ENCODE measurements at places on chromosomes 16 and 17.

- H3K27ac ChIP-seq: no peak overlapping the region
- H3K27me3 ChIP-seq: no peaks in the 10 kb centered on the region
- H3K36me3 ChIP-seq: no peaks in the 10 kb centered on the region
- no peaks in the 10 kb centered on the region for H3K4me1 ChIP-seq
Measured at GRCh38 chr16:68382296-68382718, 66.0 kb downstream of the SMPD3 start.

DNA sequence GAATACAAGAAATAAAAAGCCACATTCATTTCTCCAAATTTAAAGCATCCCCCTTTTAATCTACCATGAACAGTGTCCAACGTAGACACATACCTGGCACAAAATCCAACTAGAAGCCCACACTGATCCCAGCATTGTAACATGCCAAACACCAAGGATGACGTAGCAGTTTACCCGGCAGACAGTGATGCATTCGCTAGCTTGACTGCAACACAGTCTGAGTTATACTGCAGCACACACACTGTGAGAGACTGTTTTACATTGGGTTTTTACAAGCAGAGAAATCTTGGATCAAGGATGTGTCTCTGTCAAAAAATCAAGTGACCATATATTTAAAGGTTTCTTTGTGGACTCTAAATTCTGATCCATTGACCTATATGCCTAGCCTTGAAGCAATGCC is 74.5 kb upstream of the C17orf78 start:
- peaks cover 10% of the 10 kb centered on the region for H3K36me3 ChIP-seq
- H3K27me3 ChIP-seq: no peaks in the 10 kb centered on the region
- DNase-seq: no peak

DNA sequence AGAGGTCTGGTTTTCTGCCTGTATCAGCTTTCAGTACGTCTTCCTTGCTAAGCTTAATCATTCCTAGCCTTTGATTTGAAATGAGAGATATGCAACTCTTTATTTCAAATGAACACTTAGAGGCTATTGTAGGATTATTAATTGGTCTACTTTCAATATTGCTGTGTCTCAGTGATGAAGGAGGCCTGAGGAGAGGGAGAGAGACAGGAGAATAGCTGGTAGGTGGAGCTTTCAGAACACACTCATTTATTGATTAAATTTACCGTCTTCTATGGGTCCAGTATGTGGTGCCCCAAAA is 187.0 kb downstream of the BCAS3 start:
- H3K27me3 ChIP-seq: no peaks in the 10 kb centered on the region
- H3K36me3 ChIP-seq: peaks cover 7% of the 10 kb centered on the region
- no peak for DNase-seq
- peak overlapping the region; percentile 19 for H3K4me3 ChIP-seq
- peak overlapping the region; percentile 47 for H3K27ac ChIP-seq
- peaks cover 20% of the 10 kb centered on the region for H3K4me1 ChIP-seq

DNA sequence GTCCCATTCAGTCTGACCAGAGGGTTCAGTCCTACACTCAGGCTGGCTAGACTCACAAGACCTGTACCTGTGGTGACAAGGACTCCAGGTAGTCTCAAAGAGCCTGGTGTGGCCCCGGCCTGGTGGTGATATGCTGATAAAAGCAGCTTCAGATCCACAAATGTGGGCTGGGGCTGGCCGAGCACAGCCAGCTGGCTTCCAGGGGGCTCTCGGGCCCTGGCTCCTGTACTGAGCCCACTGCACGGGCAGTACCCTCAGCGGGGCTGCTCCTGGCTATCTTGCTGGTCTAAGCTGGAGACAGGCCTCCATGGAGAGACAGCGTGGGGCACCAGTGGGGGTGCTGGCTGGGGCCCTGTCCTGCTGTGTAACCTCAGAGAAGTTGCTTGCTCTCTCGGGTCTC is 4.3 kb downstream of the SMIM5 start:
- no peaks in the 10 kb centered on the region for H3K36me3 ChIP-seq
- peaks cover 5% of the 10 kb centered on the region for H3K4me1 ChIP-seq
- DNase-seq: no peak
- no peak overlapping the region for H3K4me3 ChIP-seq

- H3K27me3 ChIP-seq: no peaks in the 10 kb centered on the region
- no peaks in the 10 kb centered on the region for H3K4me1 ChIP-seq
- H3K4me3 ChIP-seq: no peak overlapping the region
- no peak for DNase-seq
- H3K27ac ChIP-seq: no peak overlapping the region
- no peaks in the 10 kb centered on the region for H3K36me3 ChIP-seq
Measured at GRCh38 chr16:51290442-51291285, 139.6 kb upstream of the SALL1 start.

GRCh38 chr17:64157669-64158180 is 27.8 kb upstream of the ERN1 start:
- no peak overlapping the region for H3K27ac ChIP-seq
- peaks cover 7% of the 10 kb centered on the region for H3K36me3 ChIP-seq
- no peaks in the 10 kb centered on the region for H3K4me1 ChIP-seq
- H3K27me3 ChIP-seq: no peaks in the 10 kb centered on the region
- H3K4me3 ChIP-seq: no peak overlapping the region
- no peak for DNase-seq

- H3K36me3 ChIP-seq: peaks cover 9% of the 10 kb centered on the region
- H3K27me3 ChIP-seq: no peaks in the 10 kb centered on the region
- DNase-seq: no peak
Measured at GRCh38 chr17:78997881-78998280, 11.7 kb downstream of the CANT1 start.

DNA sequence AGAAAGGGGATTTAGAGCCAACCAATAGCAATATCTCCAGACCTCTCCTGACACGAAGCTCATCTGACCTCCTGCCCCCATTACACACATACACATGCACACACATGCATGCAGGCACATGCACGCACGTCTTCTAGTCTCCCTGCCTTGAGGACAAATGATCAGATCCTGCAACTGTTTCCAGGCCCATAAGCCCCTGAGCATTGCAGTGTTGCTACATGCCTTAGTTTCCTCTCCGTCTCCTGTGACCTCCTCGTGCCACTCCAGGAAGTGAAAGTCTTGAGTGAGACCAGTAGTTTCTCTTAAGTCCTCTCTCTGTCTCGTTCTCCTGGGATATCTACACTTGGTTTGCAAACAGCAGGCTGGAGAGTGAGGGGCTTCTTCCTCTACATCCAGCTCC is 8.2 kb downstream of the CIITA start:
- no peak for DNase-seq
- H3K4me1 ChIP-seq: peaks cover 19% of the 10 kb centered on the region
- no peak overlapping the region for H3K4me3 ChIP-seq
- H3K36me3 ChIP-seq: no peaks in the 10 kb centered on the region

DNA sequence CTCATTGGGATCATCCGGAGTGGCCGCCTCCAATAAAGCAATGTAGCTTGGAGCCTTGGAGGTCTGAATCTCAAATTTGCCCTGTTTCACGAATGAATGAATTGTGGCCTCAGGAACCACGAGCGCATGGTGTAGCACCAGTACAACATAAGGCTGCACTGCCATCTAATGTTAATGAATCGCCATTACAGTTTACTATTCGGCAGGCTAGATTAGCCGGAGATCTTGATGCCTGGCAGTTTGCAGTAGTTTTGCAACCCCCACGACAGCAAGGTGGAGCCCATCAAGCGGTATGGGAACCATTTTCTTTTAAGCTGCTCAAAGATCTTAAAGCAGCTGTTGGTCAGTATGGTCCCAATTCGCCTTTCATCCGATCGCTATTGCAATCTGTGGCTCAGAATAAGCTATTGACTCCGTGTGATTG is 18.8 kb downstream of the ALOX15B start:
- DNase-seq: peak; percentile 49
- no peak overlapping the region for H3K4me3 ChIP-seq
- peaks cover 21% of the 10 kb centered on the region for H3K4me1 ChIP-seq
- no peaks in the 10 kb centered on the region for H3K36me3 ChIP-seq

- DNase-seq: no peak
- peaks cover 3% of the 10 kb centered on the region for H3K36me3 ChIP-seq
- H3K27ac ChIP-seq: no peak overlapping the region
- no peak overlapping the region for H3K4me3 ChIP-seq
Measured at GRCh38 chr17:55160501-55160900, 104.3 kb upstream of the HLF start.

DNA sequence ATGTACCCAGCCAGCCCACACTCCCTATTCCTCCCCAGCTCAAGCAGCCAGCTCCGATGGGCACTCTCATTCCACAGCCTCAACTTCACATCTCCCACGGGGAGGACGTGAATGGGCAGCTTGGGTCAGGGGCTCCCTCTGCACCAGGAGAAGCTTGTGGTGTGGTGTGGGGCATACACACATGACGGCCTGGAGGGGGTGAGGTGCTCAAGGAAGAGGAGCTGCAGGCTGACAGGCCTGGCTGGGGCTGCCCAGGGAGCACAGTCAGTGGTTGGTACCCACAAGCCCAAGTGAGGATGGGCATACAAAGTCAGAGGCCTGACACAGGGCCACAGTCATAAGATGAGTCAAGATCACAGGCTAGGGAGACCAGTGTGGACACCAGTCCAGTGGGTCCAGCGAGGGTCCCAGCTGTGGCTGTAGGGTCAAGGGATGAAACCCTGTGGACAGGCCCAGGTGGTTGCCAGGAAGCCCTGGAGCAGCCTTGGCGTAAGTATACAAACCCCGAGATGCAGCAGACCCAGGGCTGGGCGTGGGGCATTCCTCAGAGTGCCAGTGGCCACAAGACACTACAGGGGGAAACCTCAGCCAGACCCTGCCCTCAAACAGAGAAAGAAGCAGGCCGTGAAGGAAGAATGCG is 4.4 kb downstream of the DRC3 start:
- no peaks in the 10 kb centered on the region for H3K36me3 ChIP-seq
- DNase-seq: no peak
- no peak overlapping the region for H3K27ac ChIP-seq
- peaks cover 4% of the 10 kb centered on the region for H3K4me1 ChIP-seq
- H3K4me3 ChIP-seq: no peak overlapping the region

DNA sequence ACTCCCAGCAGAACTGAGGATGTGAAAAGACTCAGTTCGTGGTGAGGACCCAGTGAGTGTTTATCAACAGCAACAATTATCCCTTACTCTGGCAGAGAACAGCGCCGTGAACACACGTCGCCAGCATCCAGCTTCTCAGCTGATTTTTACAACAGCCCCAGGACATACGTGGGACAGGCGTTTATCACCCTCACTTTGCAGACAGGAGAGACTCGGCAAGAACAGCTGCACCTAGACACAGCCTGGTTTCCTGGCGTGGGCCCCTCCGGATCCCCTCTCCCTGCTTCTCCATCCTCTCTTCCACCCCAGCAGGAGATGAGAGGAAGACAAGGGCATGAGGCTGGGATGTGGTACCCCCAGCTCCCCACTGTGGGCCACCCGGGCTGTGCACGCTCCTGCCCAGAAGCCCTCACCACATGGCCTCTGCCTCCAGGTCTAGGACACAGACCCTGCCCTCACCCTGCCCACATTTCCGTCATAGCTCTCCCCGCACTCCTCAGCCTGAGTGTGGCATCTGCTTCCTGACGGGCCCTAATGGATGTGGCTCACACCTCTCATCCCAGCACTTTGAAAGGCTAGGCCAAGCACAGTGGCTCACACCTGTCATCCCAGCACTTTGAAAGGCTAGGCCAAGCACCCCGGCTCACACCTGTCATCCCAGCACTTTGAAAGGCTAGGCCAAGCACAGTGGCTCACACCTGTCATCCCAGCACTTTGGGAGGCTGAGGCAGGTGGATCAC is 17.5 kb downstream of the ABR start:
- no peak overlapping the region for H3K4me3 ChIP-seq
- no peak overlapping the region for H3K27ac ChIP-seq
- H3K36me3 ChIP-seq: no peaks in the 10 kb centered on the region
- no peak for DNase-seq

- H3K4me3 ChIP-seq: no peak overlapping the region
- H3K4me1 ChIP-seq: no peaks in the 10 kb centered on the region
- peaks cover 5% of the 10 kb centered on the region for H3K27me3 ChIP-seq
- H3K36me3 ChIP-seq: no peaks in the 10 kb centered on the region
- no peak for DNase-seq
- H3K27ac ChIP-seq: no peak overlapping the region
Measured at GRCh38 chr17:72164158-72164739, 43.4 kb downstream of the SOX9 start.

DNA sequence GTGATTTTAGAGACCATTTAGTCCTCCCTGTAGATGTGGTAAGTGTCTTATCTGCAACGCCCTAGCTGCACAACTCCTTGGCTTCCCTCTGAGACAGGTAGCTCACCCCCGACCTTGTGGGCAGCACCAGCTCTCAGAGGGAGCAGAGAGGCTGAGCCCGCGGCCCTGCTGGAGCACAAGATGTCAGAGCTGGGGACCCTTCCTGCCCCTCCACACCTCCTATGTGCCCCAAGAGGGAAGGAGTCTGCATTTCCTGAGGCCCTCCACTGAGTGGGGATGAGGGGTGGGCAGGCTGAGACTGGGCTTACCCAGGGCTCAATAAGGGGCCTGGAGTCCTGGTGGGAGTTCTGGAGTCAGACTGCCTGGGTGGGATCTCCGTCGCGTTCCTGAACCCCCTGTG is 12.2 kb upstream of the ADGRG1 start:
- peaks cover 33% of the 10 kb centered on the region for H3K4me1 ChIP-seq
- no peak for DNase-seq
- no peak overlapping the region for H3K4me3 ChIP-seq
- H3K27ac ChIP-seq: no peak overlapping the region

DNA sequence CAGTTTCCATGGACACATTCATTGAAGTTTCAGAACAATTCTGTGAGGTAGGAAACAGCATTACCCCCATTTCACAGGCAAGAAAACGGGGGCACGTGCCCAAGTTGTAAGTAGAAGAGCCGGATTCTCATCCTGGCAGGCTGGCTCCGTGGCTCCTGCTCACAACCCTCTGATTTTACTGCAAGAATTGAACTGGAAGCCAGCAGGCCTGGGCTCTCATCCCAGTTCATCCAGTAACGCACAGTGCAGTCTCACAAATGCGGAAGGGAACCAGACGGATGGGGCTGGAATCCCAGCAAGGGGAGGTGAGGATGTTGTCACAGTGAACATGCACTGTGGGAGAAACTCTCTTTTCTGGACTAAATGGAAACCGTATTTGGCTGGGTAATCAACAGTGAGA is 40.7 kb upstream of the DOC2B start:
- H3K4me3 ChIP-seq: no peak overlapping the region
- no peak overlapping the region for H3K27ac ChIP-seq
- no peaks in the 10 kb centered on the region for H3K4me1 ChIP-seq
- H3K36me3 ChIP-seq: no peaks in the 10 kb centered on the region
- H3K27me3 ChIP-seq: no peaks in the 10 kb centered on the region
- no peak for DNase-seq

DNA sequence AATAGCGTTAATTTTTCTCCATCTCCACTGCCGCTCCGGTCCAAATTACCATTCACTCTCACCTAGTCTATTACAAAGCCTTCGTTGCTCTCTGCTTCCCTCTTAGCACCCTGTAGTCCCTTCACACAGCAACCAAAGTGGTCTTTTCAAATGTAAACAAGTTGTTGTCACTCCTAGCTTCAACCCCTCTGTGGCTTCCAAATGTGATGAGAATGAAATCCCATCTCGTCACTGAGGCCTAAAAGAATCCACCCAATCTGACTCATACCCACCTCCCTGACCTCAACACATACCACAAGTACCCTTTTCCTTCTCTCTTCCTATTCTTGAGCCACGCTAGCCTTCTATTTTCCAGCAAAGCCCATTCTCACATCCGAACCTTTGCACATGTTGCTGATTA is 2.2 kb upstream of the PELP1 start:
- DNase-seq: no peak
- peaks cover 43% of the 10 kb centered on the region for H3K36me3 ChIP-seq
- peak overlapping the region; percentile 5 for H3K4me3 ChIP-seq
- H3K4me1 ChIP-seq: peaks cover 49% of the 10 kb centered on the region
